ENCODE measurements at places on chromosomes 4 and X.

DNA sequence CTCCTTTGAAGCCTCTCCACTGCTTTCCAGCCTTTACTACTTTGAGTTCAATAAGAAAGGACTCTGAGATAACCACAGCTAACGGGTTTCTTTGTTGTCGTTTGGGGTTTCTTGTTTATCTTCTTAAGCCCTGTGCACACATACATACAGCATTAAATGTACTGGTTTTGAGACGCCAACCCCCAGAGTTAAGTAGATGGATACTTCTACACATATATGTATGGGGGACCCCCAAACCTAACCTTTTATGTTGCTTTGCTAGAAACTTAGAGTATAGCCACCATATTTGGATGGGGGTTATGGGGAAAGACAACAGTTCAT is 697 bp downstream of the CEP135 start:
- no peak for DNase-seq

DNA sequence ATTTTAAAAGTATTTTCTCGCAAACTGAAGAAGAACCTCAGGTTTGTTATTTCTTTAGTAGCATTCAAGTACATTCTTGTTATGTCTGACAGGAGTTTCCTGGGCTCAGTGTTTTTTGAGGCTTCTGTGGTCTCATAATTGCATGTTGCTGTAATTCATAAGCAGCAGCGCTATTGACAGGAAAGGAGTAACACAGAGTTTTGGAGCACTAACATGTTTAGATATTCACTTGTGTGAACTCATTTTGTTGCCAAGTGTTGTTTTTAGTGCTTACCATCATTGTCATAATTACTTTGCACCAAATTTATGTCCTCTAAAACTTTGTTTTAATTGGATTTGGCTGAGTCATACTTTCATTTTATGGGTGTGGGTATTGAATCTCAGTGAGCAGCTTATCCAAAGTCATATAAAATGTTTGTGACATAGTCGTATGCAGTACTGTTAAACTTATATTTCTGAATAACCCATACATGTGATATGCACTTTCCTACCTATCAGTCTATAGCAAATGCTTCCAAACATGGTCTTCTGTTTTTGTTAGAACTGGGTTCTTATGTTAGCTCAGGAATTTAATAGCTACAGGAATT is 358.7 kb upstream of the CTSO start:
- DNase-seq: no peak

GRCh38 chr4:1376391-1376840 is 29.4 kb downstream of the UVSSA start:
- no peak for DNase-seq

GRCh38 chrX:633985-634958 is 3.7 kb downstream of the SHOX start:
- no peak for DNase-seq

GRCh38 chr4:3656416-3657356 is 109.5 kb upstream of the ADRA2C start:
- DNase-seq: no peak

GRCh38 chr4:148108766-148109165 is 333.4 kb downstream of the NR3C2 start:
- DNase-seq: no peak

- DNase-seq: peak; percentile 39
Measured at GRCh38 chr4:52659722-52660261, 691 bp upstream of the USP46 start.

DNA sequence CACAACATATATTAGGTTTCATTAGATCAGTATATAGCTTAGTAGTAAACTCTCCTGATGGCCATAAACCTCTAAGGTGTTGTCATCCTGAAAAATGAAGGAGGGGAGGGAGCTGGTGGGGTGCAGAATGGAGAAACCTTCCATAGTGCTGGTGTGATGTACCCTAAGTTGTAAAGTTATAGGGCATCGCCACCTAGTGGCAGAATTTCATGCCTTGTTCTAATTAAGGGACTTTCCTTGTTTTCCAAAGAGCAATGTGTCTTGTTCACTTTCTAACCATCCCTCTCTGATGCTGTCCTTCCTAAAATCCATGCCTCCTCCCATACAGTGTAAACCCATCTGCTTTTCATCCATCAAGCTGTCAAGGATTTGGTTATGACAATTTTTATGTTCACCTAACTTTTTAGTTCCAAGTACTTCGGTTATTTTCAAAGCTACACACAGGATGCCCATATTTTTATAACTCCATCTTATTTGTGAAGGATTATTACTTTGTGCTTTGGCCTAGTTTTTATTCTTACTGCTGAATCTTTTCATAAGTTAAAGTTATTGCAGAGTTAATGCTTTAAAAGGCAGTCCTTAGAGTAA is 4.5 kb downstream of the NBDY start:
- DNase-seq: peak; percentile 70

GRCh38 chr4:149791851-149792250 is 23.8 kb downstream of the IQCM start:
- no peak for DNase-seq

DNA sequence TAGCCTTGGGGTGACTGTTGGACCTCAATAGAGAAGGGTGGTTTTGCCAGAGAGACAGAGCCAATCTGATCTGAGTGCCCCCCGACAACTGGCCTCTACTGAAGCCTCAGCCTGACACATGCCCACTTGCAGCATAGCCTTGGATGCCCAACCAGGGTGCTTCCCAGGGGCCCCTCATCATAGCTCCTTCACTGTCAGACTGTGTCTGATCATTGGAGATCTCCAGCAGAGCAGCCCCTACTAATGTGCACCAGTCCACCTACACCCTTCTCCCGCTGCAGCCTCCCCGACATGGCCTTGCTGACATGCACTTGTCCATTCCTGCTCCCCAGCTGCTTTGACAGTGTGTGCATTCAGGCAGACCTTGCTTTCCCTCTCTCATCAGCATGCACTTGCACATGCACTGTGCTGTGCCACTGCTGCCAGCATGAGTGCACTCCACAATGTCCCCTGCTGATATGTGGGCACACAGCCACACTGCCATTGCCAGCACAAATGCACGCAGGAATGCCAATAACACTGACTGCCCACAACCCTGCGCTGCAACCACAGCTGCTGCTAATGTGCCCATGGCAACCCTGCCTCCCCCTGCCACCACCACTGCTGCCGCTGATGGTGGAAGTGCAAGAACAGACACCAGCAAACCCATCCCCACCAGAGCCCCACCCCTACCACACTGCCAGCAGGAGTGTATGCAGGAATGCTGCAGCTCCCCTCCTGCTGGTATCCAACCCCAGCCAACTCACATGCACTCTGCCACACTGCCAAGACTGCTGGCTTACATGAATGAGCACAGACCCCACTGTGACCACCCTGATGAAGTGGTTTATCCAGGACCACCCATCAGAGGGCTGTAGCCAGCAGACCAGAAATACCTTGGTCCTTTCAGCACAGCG is 68.1 kb upstream of the ZMAT1 start:
- DNase-seq: no peak

DNA sequence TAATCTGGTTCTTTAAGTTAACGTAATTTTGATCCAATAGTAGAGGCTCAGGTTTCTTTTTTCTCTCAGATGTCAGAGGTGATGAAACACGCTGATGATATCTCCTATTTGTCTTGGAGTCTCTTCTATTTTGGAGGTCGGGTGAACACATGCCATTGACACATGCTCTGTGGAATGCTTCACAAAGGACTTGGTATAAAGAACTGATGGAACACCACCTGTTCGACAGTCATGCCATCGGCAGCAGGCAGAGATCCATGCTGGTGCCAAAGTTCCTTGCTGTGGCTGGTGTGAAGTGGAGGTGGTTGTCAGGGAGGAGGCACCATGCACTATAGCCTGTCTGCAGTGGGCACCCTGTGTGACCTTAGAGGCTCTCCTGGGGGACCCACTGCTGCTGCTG is 94.9 kb downstream of the ATP8A1 start:
- DNase-seq: no peak

- peak; percentile 55 for DNase-seq
Measured at GRCh38 chrX:119008110-119008744, 33.8 kb downstream of the LONRF3 start.

- DNase-seq: no peak
Measured at GRCh38 chr4:10875144-10875799, 190.7 kb upstream of the CLNK start.

- no peak for DNase-seq
Measured at GRCh38 chr4:52106191-52106590, 55.1 kb downstream of the SPATA18 start.

- peak; percentile 36 for DNase-seq
Measured at GRCh38 chr4:77861495-77861894, 1.1 kb upstream of the MRPL1 start.

- no peak for DNase-seq
Measured at GRCh38 chr4:119231491-119231890, 19.0 kb downstream of the USP53 start.

GRCh38 chr4:82823062-82823461 is 24.5 kb upstream of the SCD5 start:
- DNase-seq: no peak

Data from activated CD4-positive, alpha-beta T cell treated with anti-CD3 and anti-CD28 coated beads for 36 hours (primary cell).